DMS153 (cell line): ENCODE measurements at places on chromosomes 6 and 20.

DNA sequence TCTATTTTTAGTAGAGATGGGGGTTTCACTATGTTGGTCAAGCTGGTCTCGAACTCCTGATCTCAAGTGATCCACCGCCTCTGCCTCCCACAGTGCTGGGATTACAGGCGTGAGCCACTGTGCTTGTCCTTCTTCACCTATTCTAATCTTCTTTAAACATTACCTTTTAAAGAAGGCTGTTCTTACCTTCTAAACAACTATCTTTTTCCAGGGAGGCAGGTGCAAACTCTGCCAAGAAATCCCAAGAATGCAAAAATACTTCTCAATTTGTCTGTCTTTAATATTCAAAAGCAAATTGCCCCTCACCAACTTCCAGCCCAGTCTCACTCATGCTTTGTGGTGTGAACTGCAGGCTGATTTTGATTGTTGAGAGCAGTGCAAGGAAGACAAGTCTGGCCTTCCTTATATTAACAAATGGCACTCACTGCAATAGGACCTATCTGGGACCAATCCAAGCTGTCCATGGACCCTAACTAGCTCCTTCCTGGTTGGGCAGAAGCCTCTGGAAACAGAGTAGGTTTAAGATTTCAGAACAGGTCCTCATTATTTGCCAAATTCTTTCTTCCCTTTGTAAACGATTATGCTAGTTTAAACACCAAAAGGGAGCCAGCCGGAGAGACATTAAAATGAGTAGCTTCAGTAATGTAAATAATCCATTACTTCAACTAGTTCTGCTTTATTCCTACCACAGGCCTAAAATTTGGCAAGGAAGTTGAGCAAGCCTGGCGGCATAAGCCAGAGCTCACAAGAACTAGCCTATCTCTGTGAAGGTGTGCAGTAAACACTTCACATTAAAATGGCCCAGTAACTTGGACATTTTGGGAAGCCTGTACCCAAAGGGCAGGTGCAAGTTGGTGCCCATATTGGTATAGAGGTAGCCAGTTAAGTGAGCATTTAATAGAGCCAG, 1.6 kb downstream of the SCAND1 start:
- no peak for DNase-seq

- DNase-seq, result no peak
Measured at GRCh38 chr6:26598267-26598666, 1.5 kb downstream of the ABT1 start.

GRCh38 chr6:157773248-157773773, 49.7 kb upstream of the SNX9 start:
- DNase-seq, result no peak

DNA sequence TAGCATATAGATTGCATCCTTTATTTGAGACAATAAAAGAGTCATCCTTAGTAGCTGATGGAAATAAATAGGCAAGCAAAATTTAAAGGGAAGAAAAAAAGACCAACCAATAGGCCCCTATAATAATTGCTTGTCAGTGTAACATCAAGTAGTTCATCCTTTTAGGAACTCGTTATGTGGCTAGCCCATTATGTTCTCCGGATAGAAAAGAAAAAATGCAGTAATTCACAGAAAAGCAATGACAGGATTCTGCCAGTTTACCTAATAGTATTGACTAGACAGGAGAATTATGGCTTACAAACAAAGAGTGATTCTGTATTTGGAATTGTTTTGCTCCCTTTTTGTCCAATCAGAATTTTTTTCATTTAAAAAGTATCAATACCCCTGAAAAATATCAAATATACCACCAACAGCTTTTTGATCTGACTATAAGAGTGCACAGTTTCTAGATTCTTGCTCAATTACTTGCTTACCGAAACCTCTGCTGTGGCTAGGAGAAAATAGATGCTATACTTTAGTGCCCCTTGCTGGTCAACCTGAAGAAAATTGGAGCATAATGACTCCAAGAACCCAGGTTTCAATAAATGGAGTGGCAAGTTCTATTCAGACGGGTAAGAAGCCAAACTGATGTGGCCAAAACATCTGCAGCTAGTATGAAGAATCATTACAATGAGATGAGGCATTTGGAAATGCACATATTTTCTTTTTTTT, 91.5 kb upstream of the SASH1 start:
- DNase-seq, result peak; percentile 1

GRCh38 chr6:166221040-166221439, 53.4 kb upstream of the TBXT start:
- no peak for DNase-seq

DNA sequence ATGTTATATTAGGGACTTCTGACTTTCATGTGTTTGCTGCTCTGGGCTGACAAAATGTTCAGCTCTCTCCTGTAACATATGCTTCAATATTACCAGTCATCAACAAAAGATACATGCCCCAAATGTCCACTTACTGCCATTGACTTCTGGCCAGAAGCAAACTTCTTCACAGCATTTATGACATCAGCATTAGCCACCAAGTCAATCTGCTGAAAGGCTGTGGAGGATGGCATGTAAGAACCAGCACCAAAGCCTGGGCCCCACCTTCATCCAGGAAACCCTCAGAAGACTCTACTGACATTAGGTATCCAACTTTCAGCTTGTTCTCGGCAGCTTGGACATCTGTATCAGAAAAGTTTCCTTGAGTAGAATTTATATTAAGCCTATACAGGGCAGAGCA, 595.5 kb downstream of the COL12A1 start:
- DNase-seq, result no peak

DNA sequence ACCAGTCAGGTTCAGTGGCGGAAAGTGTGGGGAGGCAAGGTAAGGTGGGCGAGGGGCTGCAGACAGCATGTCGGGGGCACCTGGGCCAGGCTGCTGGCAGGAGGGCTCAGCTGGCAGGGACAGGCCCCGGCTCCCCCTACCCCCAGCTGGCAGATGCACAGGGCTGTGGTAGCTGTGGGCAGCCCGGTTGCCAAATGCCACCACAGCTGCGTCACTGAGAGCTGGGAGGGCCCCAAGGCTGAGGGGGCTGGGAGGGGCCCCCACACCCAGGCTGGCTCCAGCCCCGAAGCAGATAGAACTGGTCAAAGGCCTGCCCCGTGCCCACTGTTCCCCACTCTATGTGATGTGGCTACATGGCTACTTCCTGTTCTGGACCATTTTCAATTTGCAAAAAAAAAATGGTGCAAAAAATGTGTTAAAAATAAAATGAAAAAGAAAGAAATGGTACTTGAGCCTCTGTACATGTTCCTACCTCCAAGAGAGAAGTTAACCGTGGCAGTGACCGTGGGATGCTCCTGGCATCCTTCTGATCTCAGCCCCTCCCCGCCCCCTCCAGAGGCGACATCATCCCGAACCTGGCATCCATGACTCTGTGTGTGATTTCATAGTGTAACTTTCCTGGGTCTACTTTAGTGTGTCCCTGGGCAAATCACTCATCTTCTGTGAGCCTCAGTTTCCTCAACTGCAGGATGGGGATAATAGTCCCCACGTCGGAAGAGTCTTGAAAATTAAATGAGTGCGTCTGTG, 64.4 kb downstream of the UBE2V1 start:
- DNase-seq, result no peak

DNA sequence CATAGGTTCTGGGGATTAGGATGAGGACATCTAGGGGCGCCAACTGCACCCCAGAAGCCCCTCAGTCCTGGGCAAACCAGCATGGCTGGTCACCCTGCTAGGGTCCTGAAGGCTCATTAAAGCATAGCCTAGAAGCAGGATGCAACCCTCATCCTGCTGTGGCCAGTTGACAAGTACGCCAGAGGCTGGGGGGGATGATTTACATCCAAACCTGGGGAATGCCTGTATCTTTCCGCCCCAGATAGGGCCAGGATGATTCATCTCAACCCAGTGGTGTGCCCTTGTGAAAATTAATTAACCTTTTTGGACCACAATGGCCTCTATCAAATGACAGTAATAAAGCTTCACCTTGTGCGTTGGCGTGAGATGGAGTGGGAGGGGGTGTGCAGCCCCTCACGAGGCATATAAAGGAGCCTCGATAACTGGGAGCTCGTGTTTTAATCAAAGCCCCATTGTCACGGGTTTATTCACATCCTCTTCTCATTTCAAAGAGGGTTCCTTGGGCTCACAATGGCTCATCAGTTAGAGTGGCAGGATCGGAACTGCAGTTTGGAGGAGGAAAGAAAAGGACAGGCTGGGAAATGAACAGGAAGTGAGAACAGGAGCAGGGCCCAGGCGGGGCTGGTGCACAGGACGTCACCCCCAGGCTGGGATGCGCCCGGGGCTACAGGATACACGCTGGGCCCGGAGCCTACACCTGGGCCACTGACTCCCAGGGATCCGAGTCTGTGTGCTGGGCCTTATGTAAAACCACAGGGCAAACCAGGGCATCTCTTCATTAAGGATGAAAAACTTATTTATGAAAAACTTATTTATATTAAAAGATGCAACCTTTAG, 121.8 kb upstream of the PHACTR3 start:
- DNase-seq, result no peak
